CD4-positive, alpha-beta T cell treated with Interleukin-6 for 4 hours (primary cell): ENCODE measurements at places on chromosomes 12 and 14.

- DNase-seq = no peak
Observed at GRCh38 chr12:53752621-53753020, 842 bp upstream of the CISTR start.

- DNase-seq = no peak
Observed at GRCh38 chr12:86143162-86143561, 113.0 kb downstream of the MGAT4C start.

DNA sequence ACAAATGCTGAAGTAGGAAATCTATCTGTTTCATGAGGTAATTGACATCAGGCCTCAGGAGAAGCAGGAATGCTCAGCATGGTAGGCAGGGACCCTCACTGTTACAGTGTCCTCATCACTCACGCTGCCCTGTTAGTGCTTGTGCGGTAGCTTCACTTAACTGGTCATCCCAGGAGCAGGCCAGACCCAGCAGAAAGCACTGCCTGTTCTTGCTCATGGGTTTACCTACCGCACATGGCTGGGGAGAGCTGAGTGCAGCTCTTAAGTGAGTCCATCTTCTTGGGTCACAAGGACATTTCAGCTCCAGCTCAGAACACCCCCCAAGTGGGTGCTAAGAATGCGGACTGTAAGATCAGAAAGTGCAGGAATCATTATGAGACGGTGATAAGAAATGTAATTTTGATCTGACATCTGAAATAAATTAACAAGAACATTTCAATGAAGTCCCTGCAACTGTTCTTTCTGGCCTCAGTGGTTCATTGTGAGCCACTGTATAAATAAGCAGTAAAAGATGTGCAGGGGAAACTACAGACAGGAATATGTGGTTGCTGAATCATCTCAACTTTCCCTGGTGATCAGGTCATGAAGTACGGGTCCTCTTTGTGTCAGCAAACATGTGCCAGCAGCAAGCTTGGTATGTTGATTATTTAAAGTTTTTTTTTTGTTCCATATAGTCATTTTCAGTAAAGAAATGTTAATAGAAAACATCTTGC is 757.7 kb upstream of the TMEM132C start:
- DNase-seq = no peak

DNA sequence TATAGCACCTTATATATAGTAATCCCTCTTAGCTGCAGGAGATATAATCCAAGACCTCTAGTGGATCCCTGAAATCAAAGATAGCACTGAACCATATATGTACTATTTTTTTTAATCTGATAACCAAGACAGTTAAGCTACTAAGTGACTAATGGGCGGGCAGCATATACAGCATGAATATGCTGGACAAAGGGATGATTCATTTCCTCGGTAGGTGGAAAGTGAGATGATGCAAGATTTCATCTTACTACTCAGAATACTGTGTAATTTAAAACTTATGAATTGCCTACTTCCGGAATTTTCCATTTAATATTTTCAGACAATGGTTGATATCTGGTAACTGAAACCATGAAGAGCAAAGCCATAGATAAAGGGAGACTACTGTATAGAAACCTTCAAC is 36.2 kb downstream of the PRMT8 start:
- DNase-seq = no peak

DNA sequence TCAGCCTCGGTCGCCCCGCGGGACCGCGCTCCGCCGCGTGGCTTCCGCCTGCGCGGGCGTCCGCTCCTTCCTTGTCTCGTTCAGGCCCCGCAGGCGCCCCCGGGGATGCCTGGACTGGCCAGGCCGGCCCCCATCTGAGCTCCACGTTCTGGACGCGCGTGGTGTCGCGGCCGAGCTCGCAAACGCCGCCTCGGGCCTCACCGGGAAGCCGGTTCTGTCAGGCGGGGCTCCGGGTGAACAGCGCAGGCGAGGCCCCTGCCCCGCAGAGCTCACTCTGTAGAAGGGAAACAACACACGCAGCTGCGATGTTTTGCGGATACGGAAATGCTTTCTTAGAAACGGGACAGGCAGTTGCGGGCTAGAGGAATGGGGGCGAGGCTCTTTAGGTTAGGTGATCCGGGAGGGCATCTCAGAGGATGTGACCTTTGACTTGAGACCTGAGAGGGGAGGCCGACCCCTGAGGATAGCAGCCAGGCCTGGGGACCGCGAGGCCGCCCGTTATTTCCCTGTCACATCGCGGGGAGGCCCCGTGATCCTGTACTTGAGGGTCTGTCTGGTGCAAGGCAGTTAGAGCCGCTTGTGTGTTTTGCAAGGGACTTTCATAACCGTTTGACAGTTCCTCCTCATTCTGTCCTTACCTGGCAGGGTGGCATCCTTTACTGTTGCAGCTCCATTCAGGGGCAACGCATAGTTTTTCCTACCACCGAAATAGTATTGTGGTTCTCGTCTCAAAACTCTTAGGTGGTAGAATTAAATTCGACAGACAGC is 584 bp downstream of the VRK1 start:
- peak; percentile 28 for DNase-seq

GRCh38 chr14:77208291-77208978 is 26.8 kb downstream of the TMEM63C start:
- DNase-seq = peak; percentile 50

DNA sequence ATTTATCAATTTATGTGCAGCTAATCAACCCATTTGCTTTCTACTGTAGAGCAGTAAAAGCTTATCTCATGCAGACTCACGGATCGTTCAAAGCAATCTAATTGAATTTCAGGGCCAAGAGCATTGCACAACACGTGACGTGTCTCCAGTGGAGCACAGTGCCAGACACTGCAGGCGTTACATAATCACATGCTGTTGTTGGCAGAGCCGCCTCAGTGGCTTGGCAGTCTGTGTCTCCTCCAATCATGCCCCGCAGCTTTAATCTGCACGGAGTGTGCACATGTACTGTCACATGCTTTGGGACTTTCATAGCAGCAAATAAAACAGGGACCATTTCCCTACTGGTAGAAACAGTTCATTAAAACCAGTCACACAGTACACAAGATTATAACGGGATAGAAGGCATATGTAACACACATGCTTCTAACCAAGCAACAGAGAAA is 309.3 kb downstream of the ITPR2 start:
- no peak for DNase-seq

DNA sequence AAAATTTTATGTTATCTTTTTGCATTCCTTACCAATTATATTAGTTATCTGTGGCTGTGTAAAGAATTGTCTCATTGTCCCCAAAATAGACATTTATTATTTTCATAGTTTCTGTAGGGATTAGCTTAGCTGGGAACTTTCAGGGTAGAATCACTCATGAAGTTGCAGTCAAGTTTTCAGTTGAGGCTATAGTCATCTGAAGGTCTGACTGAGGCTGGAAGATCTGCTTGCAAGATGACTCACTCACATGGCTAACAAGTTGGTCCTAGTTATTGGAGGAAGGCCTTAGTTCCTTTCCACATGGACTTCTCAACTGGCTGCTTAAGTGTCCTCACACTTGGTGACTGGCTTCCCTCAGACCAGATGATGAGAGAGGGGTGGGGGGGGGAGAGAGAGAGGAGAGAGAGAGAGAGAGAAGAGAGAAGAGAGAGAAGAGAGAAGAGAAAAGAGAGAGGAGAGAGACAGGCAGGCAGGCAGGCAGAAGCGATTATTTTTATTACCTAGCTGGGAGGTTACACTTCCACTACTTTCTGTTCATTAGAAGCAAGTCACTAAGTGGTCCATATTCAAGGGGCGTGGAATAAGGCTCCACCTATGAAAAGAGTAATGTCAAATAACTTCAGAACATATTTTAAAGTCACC is 6.4 kb downstream of the AP5M1 start:
- no peak for DNase-seq

DNA sequence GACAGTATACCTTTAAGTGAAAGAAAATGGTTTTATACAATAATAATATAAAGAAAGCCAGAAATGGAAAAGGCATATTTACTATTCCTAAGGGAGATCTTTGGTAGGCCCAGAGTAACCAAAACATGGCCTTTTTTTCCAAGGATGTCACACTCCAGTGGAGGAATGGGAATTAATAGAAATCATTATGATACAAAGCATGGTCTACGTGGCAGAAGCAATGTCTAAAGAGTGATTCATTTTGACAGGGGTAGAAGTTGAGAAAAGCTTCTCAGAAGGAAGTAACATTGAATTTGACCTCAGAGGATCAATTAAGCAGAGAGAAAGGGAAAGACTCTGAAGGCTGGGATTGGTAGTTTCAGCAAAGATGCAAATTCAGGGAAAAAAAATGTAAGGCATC is 208.6 kb downstream of the BTG1 start:
- no peak for DNase-seq

GRCh38 chr14:84579292-84579691 is 950.7 kb upstream of the FLRT2 start:
- no peak for DNase-seq

DNA sequence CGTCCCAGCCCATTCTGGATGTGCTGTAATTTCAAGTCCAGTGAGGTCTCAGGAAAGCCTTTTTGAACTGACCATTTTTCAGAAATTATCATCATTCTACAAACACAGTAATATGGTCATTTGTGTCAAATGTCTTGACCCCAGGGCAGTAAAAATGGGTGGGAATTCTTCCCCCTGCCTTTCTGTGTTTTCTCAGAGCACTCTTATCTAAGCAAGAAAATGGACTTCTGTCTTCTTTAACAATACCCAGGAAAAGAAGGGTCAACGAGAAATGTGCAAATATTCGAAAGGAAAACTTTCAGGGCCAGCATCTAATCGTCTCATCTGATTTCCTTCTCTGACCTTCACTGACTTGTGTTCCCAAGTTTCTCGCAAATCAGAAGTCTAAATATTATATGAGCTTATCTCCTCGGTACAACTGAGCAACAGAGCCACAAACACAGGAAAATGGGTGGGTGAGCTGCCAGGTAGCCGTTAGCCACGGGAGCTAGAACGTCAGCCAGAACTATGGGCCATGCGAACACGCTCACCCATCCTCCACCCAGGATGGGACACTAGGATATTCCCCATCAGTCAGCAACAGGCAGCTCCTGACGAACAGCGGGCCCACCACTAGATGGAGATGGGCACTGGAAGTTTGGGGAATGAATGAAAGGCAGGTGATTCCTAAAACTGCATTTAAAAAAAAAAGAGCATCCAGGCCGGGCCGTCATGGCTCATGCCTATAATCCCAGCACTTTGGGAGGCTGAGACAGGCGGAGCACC is 57.1 kb downstream of the VWF start:
- DNase-seq = no peak

DNA sequence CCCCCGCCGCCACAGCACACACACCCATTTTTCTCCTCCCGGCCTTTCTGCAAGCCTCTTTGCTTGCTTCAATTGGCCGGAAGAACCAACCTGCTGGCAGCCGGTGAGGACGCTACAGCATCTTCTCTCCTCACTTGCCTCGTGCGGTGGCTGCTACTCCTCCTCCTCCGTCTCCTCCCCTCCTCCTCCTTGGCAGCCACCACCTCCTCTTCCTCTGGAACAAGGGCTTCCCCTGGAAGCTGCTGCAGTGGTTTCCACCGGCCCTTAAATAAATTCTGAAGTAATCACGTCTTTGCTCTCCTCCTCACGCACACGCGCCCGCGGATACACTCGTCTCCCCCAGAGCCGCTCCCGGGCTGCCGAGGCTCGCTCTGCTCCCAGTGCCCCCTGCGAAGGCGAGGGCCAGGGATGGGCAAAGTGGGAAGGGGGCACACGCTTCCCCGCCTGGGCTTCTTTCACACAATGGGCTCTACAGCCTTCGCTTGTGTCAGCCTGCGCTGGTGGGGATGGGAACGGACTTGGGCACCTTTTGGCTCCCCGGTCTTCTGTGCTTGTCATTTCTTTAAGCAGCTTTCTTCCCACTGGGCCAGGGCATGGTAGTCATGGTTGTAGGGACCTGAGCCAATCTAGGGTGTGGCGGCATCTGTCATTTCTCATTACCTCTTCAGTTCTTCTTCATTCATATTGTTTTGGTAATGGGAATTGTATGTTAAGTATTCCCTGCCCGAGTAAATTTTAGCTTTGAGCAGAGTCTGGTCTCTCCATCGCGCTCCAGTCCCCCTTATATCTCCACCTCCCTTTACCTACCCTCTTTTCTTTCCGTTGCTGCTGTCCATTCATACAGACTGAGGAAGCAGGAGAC is at the start of gene PPFIA2:
Gene PPFIA2, minus strand, starts transcription at position 161 of the 862 bp plus-strand sequence.
- peak; percentile 15 for DNase-seq

- no peak for DNase-seq
Observed at GRCh38 chr14:69363055-69363454, 35.0 kb downstream of the ERH start.

DNA sequence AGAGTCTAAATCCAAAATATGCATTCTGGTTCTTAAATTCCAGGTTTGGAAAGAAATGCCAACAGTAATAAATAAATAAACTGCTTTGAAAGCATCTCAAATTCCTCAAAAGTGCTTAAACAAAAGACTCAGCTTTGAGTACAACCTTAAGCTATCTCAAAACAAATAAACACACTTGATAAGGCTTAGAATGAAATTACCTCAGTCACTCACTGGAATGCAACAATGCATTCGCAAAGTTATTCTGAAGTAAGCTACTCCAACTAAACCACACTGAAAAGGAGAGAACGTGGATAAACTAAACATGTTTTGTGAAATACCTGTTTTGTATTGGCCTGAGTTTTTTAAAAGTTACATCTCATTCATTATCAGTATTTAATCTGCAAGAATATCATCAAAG is 1.2 kb downstream of the SPTSSA start:
- DNase-seq = no peak

DNA sequence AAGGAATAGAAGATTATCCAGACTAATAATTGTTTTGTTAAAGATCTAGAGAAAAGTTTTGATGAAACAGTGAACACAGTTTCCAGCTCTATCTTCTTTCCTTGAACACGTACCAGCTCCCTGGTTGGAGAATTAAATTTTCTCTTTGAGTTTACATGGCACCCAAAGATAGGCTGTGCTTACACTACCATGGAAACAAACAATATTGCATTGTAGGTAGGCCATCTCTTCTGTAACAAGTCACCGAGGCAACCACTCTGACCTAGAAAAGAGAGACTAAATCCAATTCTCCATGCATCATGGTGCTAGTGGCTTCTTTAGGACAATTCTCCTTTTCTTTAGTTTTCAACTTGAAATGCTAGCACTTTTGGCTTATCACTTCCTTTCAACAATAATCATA is 9.9 kb downstream of the BMAL2 start:
- DNase-seq = no peak

DNA sequence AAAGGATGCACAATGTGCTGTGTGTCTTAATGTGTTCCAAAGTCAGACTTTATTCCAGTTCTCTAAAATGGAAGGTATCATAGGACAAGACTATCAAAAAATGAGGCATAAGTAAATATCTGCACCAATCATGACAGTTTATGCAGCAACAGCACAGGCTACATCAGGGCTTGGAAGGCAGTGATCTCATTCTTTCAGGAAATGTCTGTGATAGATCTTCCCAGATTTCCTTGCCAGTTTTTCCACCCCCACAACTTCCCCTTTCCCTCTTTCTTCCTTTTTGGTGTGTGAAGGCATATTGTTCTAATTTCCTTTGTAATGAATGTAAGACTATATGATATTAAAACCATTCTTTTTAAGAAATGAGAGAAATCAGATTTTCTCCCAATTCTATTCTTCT is 326.7 kb downstream of the ATP23 start:
- no peak for DNase-seq

- DNase-seq = peak; percentile 10
Observed at GRCh38 chr14:75022655-75023054, 19.9 kb downstream of the EIF2B2 start.

GRCh38 chr12:129903956-129904829 is at the start of gene TMEM132D:
TSS of gene TMEM132D (minus strand) at chr12:129904025.
- no peak for DNase-seq

GRCh38 chr12:31118347-31119191 is 44.9 kb downstream of the DDX11 start:
- DNase-seq = peak; percentile 60

- peak; percentile 50 for DNase-seq
Observed at GRCh38 chr12:55974308-55974730, 441 bp downstream of the RAB5B start.
